NT2/D1 (cell line): ENCODE measurements at places on chromosomes 3 and 15.

GRCh38 chr3:10680796-10681195 is 135.2 kb upstream of the SLC6A11 start:
- no peak for DNase-seq

DNA sequence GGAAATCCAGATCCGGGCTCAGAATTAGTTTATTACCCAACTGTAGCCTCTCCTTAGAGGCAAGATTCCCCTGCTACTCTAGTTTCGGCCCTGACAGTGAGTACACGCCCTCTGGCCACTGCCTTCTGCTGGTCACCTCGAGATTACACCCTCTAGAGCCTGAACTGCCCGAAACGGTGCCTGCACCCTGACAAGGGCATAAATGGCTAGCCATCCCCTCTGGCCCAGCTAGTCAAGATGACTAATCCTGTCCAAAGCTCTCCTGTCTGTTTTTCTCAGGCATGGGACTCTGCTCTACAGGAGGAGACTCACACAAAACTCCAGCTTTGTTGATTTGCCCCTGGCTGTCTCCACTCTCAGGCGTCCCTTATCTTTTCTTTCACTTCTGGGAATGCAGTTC is 150.5 kb upstream of the UBE2E2 start:
- peak; percentile 16 for DNase-seq

- DNase-seq = no peak
These were observed 5.7 kb downstream of the NR2F2 start for GRCh38 chr15:96336108-96336595.

- no peak for DNase-seq
These were observed 113.3 kb downstream of the IQSEC1 start for GRCh38 chr3:12959838-12960378.

GRCh38 chr3:183844606-183845005 is 19.2 kb upstream of the MAP6D1 start:
- DNase-seq = no peak

DNA sequence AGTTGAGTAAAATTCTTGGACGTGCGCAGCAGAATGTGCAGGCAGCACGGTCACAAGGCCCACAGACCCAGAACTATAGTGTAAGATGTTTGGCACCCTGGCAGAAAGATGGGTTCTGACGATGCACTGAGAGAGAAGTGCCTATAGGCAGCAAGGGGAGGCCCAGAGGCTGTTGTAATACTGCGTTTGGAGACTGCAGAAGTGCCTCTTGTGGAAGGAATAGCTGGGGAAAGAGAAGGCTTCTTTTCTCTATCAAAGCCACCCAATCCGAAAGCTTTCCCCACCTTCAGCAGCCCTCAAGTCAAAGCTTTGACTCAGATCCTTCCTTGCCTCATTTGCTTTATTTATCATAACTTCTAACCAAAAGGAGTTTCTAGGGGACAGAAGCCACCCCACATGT is 5.2 kb upstream of the SIN3A start:
- DNase-seq = no peak

GRCh38 chr3:49104052-49104426 is 518 bp downstream of the QARS1 start:
- no peak for DNase-seq

- no peak for DNase-seq
These were observed 408.2 kb downstream of the LPP start for GRCh38 chr3:188562144-188562543.

DNA sequence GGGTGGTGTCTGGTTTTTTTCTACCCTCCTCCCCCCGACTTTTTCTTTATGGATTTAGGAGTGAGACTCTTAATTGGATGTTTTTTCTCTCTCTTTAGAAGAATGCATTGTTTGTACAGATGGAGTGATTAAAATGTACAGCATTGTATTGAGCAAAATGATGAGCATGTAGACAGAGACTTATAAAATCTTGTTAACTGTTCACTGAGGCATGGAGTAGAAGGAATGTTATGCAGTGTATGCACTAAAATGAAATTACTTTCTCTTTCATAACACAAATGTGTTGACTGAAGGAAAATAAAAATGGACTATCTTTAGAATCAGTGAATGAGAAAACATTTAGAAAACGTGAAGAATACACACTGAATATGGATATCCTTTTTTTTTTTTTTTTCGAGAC is 39.8 kb downstream of the ZFAND6 start:
- no peak for DNase-seq

- DNase-seq = no peak
These were observed at the start of gene ANKUB1 for GRCh38 chr3:149792452-149793270. TSS of gene ANKUB1 (minus strand) at chr3:149792554. CDS start at chr3:149792366, 188 bp downstream.

GRCh38 chr3:88189361-88189810 is 39.6 kb downstream of the C3orf38 start:
- no peak for DNase-seq

- peak; percentile 27 for DNase-seq
These were observed 117.7 kb downstream of the ALDH1A2 start for GRCh38 chr15:57947781-57948180.

DNA sequence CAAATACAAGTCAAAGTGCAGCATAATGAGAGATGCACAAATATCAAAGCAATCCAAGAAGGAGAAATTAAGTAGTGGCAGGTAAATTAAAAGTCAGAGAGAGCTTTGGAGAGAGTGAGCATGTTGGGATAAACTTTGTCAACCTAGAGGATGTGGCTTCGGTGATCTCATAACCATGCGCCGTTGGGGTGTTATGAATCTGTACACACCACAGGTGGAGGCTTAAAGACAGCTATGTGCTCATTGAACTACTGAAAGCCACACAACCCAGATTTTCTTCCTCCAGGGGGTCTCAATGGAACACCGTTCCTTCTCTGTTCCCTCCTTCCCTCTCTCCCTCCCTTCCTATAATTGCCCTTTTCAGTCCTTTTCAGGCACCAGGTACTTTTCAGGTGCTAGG is 52.0 kb downstream of the SUCNR1 start:
- no peak for DNase-seq

- no peak for DNase-seq
These were observed 99.6 kb upstream of the ETV5 start for GRCh38 chr3:186208296-186208989.

- DNase-seq = peak; percentile 28
These were observed 110.9 kb downstream of the STXBP5L start for GRCh38 chr3:121018917-121019321.

- DNase-seq = no peak
These were observed 15.8 kb downstream of the TBC1D21 start for GRCh38 chr15:73889053-73889761.

DNA sequence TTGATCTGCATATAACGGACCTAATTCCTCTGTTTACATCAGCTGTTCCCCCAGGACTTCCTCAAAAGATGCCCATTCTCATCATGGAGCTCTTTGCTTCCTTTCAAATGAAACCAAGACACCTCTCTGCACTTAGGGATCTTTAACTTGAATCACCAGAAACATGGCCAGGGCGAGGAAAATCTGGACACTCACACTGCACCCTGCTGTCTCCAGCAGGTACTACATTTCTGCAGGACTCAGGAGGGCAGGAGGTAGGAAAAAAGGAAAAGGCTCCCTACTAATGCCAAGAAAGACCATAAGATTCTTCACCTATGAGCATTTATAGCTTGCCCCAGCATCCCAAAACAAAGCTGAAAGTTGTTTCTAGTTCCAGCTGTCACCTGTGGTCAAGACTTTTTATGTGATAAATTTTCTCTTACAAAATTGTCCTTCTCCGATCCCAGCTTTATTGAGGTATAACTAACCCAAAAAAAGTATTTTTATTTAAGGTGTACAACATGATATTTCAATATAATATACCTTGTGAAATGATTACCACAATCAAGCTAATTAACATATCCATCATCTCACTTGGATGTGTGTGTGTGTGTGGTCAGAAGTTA is 87.3 kb upstream of the C15orf61 start:
- peak; percentile 39 for DNase-seq
